T follicular helper cell (primary cell): ENCODE measurements at places on chromosomes 2 and 18.
A peak's percentile ranks its signal among the peaks of the same experiment; 100 is the strongest.

DNA sequence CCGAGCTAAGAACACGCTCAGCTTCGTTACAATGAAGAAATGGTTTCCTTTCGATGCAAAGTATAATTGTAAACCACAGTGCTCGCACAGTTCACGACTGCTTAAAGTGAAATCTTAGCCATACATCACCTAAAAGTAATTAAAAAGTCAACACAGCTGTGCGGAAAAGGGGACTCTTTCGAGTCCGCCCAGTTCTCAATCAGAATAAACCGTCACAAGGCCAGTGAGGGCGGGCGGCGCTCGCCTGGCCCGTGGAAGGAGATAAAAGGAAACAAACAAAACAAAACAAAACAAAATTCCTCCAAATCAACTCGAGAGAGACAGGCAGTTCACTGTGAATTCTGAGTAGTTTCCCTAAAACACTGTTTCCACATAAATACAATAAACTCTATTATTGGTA is 200.9 kb downstream of the TWIST2 start:
- no peak for DNase-seq

DNA sequence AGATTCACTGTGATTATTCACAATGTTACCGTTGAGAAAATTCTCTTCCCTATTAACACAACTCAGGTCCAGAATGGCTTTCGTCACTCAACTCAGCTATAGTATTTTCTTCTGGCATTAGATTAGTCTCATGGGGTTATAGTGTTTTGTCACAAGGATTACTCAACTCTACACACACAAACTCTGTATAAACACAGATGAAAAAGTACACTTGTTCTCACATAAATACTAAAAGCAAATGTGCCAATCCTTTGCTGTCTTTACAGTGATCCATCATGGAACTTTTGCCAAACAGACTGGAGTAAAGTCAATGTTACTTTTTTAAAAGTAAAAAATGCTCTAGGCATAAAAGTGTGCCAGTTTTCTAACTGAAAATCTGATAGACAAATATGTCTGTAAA is 267.6 kb downstream of the RBM43 start:
- no peak for DNase-seq

DNA sequence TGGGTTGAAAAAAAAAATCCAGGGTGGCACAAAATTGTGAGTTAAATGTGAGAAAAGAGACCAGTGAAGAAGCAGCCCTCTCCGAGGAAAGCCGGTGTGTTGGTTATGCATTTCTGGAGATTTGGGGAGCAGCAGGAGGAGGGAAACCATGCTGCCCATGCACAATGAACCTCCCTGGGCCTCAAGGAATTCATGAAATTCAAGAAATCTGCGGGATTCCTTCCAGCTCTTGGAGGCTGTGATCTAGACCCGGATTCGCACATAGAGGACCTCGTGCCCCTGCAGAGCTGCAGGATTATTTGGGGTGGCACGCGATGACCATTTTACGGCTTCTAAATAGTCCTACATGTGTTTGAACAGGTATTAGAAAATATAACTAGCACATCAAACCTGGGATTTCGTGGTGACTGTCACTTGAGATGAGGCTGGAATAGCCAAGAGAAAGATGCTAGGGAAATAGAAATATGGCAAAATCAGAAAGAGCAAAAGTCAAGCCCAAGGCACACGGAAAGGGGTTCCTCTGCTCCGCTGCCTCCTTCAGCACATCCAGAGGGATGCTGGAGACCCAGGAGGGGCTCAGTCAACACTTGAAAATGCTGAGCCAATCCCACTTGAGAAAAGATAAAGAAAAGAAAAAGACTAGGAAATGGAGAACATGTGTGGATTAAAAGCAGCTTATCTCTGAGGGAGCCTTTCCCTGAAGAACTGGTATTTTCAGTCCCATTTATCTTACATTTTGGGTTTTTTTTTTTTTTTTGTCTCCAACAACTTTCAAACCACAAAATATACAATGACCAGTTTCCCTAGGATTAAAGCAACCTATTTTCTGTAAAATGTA is 22.0 kb downstream of the KCTD1 start:
- no peak for DNase-seq

DNA sequence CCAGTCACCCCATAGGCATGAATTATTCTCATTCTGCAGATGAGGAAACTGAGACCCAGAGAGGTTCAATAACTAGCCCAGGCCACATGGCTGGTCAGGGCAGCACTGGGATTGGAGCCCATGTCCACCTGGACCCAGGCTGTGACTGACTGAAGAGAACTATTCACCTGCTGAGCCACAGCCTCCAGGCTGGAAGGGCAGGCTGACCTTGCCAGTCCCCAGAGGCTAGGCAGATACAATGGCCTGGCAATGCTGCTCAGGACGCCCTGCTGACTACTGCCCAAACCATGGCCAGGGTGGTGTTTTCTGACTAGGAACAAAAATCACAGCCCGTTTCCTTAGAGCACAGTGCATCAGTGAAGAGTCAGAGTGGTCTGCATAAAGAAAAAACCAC is 36.8 kb downstream of the HS6ST1 start:
- no peak for DNase-seq

GRCh38 chr2:134118279-134119116 is 135.4 kb upstream of the MGAT5 start:
- peak; percentile 82 for DNase-seq

GRCh38 chr2:227822416-227823003 is 8.9 kb downstream of the CCL20 start:
- no peak for DNase-seq

DNA sequence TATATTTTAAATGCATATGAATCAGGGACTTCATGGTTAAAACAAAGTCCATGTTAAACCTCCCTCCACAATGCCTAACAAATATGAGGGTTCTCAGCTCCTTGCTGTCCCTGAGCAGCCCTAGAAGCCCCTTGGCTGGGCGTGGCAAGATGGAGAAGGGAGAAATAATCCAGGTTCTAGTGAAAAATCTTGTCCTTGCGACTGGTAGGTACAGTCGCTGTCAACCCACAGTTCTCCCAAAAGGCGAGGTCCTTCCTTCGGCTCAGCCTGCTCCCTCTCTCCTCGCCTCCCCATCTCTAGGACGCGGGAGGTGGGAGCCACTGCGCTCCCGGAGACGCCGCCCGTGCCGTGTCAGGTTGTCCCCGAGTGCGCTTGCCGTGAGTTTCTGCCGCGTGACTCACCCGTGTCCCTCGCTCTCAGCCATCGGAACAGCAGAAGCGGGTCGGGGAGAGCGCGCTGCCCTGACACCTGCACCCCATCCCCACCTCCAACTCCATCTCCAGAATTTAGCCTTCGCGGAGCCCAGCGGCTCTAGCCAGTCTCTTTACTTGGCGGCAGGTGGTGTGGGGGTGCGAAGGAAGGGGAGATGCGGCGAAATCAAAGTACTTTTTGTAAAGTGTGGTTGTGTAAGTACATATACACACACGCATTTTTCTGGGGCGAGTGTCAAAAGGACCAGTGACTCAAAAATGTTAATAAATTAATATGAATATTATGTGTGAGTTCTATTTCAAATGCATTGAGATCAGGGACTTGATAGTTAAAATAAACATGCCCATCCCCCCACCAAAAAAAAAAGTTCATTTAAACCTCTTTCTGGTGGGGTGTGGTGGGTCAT is 65.1 kb upstream of the TMEM17 start:
- DNase-seq, result no peak

DNA sequence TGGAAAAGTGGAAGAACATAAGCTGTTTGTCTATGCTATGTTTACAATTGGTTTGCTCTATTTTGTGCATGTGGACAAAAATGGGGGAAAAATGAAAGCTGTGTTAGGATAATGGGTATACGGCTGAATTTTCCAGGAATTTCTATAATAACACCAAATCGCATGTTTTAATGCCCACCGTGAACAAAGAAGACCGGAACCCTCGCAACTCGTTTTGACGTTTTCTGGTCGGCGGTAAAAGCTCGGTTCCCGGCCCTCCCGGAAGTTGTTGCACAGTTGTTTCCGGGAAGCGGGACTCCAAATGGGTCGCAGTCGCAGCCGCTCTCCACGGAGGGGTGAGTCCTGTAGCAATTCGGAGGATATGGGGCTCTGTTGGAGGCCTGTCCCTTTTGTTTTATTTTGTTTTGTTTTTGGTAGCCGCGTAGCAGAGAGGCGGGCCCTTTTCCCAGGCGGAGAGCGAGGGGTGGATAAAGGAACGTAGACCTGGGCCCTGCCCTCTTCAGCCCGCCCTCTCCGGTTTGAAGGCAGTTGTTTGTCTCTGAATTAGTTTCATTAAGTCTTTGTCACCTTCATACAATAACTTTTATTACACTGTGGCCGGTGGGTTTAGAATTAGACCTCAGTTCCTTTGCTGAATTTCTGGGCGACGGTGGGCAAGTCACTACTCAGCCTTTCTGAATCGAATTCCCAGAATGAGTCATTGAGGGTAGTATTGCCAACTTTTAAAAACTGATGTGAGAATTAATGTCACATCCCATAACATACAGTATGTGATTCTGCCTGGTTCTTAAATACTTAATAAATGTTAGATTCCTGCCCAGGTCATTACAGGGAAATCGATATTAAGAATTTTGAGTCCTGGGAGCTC is at the start of gene SNRNP27:
TSS of gene SNRNP27 (plus strand) at position 273 of the 868 bp plus-strand sequence. CDS start at position 302, 29 bp downstream.
- peak; percentile 68 for DNase-seq
